ENCODE measurements at places on chromosomes 12 and 14.
A peak's percentile ranks its signal among the peaks of the same experiment; 100 is the strongest.

GRCh38 chr12:45216230-45216982, 511 bp downstream of the ANO6 start:
- DNase-seq, result peak; percentile 42

DNA sequence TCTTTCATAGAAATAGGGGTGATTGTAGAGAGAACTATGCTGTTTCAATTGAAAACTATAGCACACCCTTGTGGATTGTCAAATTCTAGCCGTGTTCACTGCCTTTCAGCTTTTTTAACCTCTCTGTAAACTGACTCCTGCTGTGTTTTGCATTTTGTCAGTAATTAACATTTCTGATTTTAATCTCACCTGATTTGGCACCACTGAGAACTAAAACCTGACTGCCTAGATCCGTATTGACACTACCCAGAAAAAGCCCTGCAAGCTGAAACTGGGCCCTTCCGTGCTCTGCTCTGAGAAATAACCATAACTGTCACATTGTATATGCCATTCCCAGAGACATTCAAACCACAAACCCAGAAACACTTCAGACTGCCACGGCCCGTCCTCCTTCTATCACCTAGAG, 26.6 kb upstream of the ETV6 start:
- DNase-seq, result no peak

GRCh38 chr12:132379996-132380395, 50.6 kb upstream of the GALNT9 start:
- DNase-seq, result no peak

DNA sequence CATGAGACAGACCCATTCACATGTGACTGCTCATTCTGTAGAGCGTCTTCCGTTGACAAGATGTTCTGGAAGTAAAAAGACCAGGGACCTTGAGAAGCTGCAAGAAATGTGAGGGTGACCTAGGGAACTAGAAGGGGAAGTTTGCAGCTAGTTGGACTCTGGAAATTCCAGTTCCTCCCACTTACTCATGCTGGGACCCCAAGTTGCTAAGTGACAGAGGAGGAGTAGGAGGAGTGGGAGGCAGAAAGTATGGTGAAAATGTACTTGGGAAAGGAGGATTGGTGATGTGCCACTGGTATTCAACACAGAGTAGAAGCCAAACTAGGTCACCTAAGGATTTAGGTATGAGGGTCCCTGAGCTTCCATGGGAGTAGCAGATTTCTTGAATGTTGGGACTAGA, 132.4 kb downstream of the KCNA5 start:
- no peak for DNase-seq

DNA sequence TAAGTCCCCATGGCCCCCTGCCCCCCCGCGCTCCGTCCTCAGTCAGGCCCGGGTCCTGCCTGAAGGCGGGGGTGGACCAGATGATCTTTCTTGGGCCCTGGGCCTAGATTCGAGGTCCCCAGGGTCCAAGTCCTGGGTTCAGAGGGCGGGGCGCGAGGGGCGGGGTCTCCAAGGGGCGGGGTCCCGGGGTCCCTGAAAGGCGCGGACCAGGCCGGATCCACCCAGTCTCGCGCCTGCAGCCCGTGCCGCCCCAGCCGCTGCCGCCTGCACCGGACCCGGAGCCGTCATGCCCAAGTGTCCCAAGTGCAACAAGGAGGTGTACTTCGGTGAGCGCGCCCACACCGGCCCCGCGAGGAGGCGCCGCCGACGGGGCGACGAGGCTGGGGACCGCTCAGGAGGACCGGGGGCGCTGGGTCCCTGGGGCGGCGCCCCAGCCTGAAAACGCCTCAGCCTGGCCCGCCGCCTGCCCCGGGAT, 325 bp downstream of the CRIP1 start:
- DNase-seq, result peak; percentile 50

GRCh38 chr14:68787092-68787992, 5.5 kb downstream of the ZFP36L1 start:
- peak; percentile 41 for DNase-seq

DNA sequence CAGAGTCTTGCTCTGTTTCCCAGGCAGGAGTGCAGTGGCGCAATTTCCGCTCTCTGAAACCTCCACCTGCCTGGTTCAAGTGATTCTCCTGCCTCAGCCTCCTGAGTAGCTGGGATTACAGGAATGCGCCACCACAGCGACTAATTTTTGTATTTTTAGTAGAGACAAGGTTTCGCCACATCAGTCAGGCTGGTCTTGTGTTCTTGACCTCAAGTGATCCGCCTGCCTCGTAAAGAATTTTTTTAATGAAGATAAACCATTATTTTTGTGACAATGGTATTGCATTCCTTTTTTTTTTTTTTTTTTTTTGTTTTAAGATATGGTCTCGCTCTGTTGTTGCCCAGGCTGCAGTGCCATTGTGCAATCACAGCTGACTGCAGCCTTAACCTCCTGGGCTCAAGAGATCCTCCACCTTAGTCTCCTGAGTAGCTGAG, 25.8 kb downstream of the ACVR1B start:
- DNase-seq, result no peak

- peak; percentile 40 for DNase-seq
These were observed 430 bp downstream of the SLC41A2 start for GRCh38 chr12:104957719-104958000.

DNA sequence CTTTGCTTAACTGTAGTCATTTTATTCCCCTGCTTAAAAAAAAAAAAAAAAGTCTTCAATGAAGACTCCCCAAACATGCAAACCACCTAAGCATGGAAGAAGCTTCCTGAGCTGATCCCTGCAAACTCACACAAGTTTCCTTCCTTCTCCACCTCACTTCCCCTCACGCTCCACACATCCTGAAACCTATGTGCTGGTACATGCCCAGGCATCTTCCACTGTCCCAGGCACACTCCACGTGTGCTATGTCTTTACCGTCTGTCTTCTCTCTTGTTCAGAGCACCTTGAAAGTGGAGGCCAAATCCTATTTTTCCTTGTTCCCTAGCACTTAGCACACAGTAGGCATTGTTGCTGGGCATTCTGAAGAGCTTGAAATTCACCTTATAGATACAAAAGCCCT, 13.4 kb downstream of the LRIG3 start:
- DNase-seq, result no peak

DNA sequence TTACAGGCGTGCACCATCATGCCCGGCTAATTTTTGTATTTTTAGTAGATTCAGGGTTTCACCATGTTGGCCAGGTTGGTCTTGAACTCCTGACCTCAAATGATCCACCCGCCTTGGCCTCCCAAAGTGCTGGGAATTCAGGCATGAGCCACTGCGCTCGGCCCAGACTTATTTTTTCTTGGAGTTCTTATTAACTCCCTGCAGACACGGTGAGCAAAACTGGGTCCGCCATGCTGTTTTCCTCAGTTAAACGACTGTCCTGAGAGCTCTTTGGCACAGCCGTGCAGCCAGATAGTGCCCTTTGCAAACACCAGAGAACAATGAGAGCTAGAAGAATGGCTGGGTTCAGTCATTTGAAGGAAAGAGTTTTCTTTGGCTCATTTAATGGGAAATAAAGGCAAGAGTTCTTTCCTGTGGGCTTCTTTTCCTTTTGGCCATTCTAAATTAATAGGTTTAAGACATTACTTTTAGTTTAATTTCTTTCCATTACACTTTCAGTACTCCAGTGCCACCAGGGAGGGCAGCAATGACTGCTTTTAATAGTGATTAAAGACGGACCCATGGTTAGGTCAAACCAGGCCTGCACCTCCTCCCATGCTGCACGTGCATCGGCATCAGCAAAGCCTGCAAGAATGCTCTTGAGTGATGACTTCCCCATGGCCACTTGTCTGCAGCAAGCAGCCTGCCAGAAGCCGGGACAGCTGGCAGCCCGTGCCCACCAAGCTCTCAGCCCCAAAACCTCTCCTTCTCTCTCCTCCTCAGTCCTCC, 60.7 kb downstream of the VCPKMT start:
- DNase-seq, result no peak
